ENCODE measurements at places on chromosomes 5 and 9.

- no peak for DNase-seq
These were observed 28.4 kb downstream of the RFX3 start for GRCh38 chr9:3497401-3497800.

DNA sequence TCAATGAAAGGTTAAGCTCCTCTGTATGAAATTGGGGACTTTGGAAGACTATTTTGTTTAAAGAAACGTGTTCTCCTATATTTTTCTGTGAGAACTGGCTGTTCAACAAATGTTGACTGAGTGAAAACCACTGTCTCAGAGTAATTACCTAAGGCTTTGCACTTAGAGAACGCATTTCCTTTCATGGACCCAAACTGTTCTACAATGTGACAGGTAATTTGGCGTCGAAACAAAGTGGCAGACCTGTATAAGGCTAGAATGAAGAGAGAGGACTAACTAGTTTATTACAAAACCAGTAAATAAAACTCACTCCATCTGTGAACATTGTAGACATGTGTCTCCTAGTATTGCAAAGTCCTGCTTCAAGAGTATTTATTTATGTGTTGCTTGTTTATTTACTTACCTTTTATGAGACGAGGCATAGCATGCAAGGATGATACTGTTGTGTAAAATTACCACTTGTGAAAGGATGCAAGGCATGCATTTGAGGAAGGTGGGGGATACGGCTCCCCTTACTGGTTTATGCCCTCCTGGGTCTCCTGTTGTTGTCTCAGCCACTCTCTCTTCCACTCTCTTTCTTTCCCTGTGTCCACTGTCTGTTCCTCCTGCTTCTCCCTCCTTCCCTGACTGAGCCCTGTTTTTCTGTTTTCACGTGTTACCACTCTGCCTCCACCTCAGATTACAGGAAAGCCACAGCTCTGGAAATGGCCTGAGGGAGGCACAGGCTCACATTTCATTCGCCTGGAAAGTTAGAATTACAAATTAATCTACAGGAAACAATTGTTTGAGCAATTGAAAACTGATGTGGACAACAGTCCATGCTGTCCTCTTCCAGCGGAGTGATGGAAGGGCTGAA, 444.0 kb upstream of the ZNF608 start:
- no peak for DNase-seq

GRCh38 chr5:44183753-44184152, 205.5 kb downstream of the FGF10 start:
- no peak for DNase-seq

- DNase-seq: no peak
These were observed 3.0 kb upstream of the C1QTNF3 start for GRCh38 chr5:34045996-34046395.

DNA sequence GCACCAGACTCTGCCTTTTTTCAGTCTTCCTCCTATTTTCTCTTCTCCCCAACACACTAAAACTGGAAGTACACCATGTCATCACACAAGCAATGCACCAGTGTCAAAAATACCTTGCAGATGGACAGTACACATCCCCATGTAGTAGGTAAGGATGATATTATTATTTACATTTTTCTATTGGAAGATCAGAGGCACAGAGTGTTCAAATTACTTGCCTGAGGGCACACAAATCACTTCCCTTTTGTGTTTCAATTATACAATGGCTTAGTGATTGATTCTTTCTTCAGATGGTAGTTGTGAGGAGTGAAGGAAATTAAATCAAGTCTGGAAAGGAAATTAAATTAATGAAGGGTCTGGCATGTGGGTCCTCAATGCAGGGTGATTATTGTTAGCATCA, 39.6 kb downstream of the CTSL start:
- DNase-seq: no peak

GRCh38 chr5:107428303-107428813, 242.4 kb downstream of the EFNA5 start:
- DNase-seq: no peak

DNA sequence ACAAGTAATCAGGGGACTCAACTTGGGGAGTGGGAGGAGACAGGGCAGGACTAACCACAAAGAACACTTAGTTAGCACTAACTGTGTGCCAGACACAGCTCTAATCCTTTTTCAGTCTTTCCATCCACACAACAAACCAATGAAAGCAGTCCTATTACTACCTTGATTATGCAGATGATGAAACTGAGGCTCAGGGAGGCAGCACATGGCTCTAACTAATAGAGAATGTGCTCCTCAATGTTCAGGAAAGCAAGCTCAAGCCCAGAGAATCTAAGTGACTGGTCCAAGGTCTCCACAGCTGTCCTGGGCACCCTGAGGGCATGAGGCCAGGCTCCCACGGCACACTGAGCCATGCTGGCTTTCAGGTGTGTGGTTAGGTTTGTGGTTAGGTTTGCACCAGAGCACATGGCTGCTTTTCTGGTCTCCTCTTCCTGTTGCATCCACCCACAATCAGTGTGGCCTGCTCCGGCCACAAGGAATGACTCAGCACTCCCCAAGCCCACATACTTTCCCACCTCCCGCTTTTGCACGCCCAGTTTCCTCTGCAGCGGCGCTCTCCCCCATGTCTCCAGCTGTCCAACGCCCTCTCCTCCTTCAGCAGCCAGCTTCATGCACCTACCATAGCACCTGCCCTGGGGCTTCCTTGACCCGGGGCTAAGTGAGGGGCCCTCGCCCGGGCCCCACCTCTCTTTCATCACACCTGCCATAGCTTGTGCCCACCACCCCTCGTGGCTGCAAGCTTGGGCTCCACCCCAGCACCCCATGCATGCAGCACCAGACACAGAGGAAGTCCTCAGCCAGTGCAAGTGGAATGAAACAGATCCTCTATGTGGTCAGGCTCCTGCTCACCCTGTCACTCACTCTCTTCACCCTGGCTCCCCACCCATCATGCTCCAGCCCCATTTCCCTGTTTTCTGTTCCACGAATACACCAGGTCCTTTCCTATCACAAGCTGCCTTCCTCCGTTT, 133.1 kb downstream of the GABBR2 start:
- DNase-seq: no peak

DNA sequence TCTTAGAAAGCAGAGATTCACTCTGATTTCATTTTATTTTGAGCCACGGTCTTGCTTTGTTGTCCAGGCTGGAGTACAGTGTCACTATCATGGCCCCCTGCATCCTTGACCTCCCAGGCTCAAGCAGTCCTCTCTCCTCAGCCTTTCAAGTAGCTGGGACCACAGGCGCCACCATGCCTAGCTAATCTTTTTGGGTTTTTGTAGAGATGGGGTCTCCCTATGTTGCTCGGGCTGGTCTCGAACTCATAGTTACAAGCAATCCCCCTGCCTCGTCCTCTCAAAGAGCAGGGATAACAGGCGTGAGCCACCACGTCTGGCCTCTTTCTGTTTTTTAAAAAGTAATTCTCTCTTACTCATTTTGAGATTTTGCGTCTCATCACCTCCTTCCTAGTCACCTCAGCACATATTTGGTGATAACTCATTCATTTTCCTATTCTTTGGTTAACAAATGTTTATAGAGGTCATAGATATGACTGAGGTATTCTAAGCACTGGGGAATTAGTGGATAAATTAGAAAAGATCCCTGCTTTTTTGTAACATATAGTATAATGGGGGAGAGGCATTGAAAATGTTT, 10.8 kb upstream of the DCP2 start:
- DNase-seq: no peak

DNA sequence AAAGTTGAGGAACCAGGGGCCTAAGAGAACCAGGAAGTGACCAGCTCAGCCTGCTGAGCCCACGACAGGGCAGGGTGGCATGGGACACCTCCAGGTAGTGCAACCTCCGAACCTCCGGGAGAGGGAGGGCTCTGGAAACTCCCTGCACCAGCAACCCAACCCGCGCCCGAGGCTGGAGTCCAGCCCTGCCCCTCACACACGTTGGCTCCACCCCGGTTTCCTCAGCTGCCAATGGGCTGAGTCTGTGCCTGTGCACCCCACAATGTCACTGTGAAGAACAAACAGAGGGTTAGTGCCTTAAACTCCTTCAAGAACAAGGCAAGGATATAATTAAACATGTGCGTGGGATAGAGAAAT, 17.0 kb upstream of the UNC5A start:
- no peak for DNase-seq

GRCh38 chr5:109281136-109281690, 128.6 kb downstream of the PJA2 start:
- no peak for DNase-seq

- no peak for DNase-seq
These were observed 228.8 kb upstream of the TYRP1 start for GRCh38 chr9:12464400-12464799.

GRCh38 chr5:125311743-125312142, 565.3 kb upstream of the ZNF608 start:
- DNase-seq: no peak

DNA sequence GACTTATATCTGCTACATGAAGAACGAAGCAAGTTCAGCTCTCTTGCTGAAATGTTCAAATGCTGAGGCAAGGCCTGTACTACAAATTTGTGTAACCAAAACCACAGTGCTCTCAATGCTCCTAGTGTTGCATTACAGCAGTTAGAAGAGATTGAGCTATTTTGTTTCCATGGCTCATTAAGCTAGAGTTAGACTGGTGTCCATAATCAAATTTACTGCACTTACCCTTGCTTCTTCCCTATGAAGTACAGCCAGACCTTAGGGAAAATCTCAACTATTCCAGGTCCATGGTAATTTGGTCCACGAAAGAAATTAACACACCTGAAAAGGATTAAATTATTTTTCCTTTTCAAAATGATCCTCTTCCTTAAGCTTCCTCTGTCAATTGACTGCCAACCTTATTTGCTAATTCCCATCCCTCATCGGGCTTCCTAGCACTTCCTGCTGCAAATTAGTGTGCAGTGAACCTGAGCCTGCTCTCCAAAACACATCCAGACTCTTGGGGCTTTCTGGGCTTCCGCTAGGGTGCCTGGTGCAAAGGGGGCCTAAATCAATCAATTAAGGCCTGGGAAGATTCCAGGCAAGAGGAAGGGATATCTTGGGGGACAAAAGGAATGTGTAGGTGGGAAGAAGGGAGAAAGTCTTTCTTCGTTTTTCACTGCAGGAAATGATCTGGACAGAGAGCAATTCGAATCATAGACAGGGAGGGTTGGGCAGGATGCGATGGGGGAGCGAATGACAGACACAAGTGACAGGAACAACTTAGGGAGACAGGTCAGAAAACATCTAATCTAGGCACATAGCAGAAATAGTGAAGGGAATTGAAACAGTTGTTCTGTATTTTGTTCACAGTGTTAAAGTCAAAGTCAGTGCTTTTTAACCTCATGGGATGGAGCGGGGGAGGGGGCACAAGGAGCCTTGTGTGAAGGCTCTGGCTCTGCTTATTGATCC, 542.4 kb downstream of the RAB3C start:
- DNase-seq: no peak

GRCh38 chr5:31768046-31768445, 129.1 kb downstream of the PDZD2 start:
- DNase-seq: peak; percentile 45

GRCh38 chr5:66174338-66174737, 30.2 kb downstream of the SREK1 start:
- DNase-seq: no peak

DNA sequence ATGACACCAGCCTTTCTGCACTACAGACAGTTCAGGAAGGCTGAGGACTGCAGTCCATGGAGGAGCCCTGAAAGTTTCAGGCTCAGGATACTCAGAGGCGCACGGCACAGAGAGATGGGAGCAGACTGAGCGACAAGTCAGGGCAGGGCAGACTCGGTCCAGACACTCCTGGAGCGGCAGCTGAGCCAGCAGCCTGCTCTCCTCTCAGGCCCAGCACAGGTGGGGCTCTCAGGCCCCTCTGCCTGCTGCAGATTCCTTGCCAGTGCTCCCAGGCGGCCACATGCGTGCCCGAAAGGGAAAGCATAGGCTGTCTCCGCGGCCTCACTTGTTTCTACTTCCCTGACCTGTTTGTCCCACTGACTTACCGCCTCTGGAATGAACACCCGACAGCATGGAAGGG, 228.3 kb downstream of the IRX2 start:
- no peak for DNase-seq

DNA sequence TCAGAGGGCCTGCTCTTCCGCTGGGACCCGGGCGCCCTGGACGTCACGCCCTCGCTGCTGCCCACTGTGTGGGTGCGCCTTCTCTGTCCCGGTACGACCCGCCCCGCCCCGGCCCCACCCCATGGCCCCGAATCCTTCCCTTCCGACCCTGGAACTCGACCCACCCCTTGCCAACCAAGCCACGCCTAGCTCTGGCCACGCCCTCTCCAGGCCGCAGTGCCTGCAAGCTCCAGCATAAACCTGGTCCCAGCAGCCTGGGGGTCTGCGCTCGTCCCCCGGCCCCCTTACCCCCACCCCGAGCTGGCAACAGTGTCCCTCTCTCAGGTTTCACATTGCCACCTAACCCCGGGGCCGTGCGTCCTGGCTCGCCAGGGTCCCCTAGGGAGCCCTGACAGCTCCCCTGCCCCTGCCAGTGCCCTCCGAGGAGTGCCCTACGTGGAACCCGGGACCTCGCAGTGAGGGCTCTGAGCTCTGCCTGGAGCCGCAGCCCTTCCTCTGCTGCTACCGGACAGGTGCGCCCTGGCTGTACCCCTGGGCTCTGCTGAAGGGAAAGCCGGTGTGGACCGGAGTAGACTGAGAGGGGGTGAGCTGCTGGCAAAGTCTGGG, 3.4 kb downstream of the ADGRD2 start:
- DNase-seq: no peak

DNA sequence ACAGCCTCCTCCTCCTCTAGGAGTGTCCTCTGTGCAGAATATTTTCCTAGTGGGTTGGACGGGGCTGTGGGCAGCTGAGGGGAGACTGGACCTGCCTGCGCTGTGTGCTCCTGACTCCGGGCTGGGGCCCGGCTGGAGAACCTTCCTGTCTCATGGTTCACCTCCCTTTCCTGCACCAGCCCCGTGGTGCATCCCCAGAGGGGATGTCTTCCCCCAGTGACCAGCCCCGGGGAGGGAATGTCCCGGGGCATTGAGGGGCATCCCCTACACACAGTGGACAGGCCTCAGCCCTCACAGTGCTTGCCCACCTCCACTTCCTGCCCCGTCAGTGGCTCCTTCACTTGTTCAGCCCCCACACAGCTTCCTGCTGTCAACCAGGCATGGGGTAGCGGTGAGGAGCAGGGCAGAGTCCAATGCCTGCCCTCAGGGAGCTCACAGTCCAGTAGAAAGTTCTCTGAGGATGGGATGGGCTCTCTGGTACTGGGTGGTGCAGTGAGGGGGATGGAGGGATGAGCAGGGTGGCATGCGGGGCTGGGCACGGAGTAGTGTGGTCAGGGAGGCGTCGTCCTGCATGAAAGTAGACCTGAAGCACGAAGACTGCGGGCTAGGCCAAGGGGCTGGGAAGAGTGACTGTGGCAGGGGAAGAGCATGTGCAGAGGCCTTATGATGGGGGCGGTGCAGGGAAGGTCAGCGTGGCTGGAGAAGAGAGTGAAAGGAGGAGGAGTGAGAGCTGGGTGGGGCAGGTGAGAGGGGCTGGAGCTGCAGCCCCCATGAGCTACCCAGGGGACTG, 52.1 kb upstream of the PITX1 start:
- no peak for DNase-seq
